CD4-positive, alpha-beta T cell treated with Interferon alpha-2 for 1 hour (primary cell): ENCODE measurements at places on chromosomes 6 and 20.

- DNase-seq, result no peak
These were observed 661 bp upstream of the PPP1R14C start for GRCh38 chr6:150142097-150142669.

DNA sequence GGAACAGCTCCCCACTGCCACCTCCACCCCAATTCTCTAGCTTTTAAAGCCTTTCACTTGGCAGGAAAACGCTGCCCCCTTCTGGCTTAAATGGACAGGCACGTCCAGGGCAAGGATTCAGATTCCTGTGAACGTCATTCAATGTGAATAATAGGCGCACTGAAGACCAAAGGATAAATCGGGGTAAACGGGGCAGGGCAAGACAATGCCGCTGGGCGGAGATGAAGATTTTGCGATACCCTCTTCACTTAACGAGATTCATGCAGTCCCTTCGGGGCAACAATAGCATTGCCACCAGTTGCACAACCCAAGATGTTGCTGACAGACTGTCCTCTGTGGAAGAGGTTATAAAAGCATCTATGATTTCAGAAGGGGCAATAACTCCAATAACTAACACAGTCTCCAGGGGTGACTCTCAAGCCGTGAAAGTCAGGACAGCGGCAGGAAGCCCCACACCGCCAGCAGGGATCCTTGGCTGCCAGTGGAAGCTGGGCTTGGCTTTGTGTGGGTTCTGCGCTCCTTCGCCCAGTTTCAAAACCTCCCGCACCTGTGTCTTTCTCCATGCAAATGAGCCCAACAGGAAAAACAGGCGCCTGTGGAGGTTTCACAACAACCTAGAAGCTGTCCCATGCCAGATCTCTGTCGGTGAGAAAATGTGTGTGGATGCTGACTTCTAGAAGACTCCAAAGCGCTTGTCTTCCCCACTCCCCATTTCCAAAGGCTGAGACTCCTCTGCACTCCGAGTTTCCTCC is 291.8 kb downstream of the BMP7 start:
- no peak for DNase-seq

DNA sequence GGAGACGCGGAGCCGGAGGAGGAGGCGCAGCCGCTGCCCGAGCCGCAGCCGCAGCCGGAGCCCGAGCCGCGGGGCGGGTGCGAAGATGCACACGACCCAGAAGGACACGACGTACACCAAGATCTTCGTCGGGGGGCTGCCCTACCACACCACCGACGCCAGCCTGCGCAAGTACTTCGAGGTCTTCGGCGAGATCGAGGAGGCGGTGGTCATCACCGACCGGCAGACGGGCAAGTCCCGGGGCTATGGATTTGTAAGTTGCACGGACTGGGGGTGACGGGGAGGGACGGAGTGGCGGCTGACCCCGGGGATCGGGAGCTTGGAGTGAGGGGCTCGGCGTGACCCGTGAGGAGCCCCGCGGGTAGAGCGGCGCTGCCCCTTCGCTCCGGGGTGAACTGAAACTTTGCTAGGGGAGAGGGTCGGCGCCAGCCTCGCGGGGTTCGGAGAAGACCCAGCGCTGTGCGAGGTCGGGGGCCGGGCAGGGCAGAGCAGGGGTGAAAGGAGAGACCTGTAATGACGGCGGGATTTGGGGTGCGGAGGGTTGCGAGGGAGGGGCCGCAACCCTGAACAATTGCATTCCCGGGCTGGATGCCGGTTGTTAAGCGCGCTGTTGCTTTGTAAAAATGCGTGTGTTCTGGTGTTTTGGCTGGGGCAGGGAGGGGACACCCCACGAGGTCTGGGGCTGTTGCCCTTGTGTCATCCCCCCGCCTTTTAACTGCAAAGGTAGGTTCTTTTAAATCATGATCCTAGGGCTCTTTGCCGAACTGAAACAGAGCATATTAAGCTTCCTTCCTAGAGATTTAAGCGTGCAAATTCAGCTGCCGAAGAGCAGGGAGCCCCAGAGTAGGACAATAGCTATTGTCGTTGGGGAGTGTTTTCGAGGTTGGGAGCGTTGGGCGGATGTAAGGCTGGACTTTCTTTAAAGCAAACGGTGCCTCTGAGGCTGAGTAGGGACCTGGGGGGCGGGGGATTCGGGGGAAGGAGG is 628 bp downstream of the RBM24 start:
- no peak for DNase-seq

DNA sequence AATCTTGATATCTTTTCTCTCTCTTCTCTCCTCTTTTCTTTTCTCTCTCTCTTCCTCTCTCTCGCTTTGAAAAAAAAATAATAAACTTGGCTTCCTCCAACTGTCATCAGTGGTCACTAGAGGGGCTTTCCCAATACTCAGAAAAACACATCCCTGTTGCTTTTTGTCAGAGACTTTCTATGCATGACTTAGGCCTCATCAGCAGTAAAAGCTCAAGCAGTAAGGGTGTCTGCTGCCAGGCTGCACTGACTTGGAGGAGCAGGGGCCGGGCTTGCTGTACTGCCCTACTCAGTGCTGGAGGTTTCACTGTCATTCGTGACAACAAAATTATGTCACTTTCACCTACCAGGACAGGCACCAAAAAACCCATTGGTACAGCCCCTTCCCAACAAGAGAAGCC is 272.0 kb downstream of the ADGB start:
- no peak for DNase-seq

DNA sequence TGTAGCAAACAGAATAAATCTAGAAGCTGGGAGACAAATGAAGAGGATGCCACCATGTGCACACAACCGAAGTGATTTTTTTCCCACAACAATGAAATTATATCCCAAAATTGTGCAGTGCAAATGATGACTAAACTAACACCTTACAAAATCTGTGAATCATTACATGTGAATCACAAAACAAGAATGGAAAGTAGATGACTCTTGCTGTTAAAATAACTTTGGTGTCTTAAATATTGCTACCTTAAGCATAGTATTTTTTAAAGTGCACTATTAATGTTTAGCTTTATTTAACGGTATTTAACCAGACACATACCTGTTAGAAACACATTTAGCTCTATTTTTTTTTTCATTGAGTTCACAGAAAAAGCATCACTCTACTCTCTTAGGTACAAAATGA is 190.8 kb downstream of the TBC1D32 start:
- no peak for DNase-seq

- no peak for DNase-seq
These were observed 9.2 kb downstream of the TGM3 start for GRCh38 chr20:2305029-2305428.

DNA sequence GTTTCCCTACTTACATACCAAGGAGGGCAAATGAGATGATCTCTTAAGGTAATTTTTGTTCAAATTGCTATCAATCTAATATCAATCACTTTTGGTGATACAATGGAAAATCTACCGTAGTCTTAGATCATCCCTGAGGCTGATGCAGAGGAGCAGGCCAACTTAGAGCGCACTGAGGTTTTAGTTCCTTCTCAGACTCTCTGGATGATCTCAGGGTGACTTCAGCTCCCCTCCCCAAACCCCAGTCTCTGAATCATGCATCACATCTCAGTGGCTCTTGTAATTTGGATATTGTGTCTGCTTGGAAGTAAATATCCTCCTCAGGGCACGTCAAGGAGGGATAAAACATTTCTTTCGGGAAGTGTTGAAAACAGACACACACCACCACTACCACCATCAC is 5.9 kb downstream of the TUBB2B start:
- DNase-seq, result no peak

DNA sequence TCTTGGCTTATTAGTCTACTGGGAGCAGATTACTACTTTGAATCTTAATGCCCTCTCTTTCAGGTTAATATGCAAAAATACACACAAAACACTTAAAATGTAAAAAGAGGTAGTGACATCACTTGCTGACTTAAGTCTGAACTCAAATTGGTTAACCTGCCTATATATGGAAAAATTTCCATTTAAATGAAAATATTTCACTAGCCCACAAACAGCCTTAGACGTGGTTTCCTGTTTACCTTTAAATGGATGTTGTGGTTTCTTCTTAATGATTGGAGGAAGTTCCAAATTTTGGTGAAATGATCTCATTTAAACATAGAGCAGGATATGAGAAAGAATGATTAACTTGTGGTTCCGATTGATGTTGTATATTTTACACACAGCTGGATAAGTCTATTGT is 553.7 kb downstream of the CD109 start:
- DNase-seq, result no peak

- peak; percentile 61 for DNase-seq
These were observed 13.9 kb downstream of the ZNF217 start for GRCh38 chr20:53579581-53580375.

DNA sequence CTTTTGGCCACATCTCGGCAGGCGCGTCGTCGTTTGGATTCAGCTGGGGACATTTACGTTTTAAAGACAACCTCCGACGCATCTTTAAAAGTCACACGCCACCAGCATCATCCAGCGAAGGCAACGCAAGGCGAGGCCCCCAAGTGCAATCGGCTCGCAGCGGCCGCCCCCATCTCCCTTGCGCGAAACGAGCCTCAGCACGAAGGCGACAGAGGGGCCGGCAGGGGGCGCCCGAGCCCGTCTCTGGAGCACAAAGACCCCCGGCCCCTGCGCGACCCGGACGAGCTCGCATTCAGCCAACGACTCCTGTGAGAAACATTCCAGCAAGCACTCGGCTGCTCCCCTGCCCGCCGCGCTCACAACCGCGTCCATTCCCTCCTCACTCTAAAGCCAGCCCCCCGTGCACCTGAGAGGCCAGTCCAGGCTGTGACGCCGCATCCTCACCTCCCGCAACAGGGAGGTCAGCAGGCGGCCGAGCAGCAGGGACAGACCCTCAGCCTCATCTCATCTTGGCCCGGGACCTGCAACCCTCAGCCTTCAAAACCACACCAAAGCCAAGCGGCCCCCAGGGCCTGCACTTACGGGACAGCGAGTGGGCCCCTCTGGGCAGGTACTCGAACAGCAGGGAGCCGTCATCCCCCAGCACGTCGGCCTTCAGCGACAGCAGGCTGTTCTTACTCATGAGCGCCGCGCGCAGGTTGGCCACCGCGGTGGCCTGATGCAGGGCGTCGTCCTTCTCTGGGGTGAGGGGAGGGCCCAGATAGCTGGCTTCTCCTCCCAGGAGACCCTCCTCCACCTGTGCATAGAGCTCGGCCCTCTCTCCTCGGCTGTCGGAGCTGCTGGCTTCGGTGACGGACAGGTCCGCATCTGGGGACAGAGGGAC is 35.8 kb downstream of the SLC2A4RG start:
- DNase-seq, result peak; percentile 39

DNA sequence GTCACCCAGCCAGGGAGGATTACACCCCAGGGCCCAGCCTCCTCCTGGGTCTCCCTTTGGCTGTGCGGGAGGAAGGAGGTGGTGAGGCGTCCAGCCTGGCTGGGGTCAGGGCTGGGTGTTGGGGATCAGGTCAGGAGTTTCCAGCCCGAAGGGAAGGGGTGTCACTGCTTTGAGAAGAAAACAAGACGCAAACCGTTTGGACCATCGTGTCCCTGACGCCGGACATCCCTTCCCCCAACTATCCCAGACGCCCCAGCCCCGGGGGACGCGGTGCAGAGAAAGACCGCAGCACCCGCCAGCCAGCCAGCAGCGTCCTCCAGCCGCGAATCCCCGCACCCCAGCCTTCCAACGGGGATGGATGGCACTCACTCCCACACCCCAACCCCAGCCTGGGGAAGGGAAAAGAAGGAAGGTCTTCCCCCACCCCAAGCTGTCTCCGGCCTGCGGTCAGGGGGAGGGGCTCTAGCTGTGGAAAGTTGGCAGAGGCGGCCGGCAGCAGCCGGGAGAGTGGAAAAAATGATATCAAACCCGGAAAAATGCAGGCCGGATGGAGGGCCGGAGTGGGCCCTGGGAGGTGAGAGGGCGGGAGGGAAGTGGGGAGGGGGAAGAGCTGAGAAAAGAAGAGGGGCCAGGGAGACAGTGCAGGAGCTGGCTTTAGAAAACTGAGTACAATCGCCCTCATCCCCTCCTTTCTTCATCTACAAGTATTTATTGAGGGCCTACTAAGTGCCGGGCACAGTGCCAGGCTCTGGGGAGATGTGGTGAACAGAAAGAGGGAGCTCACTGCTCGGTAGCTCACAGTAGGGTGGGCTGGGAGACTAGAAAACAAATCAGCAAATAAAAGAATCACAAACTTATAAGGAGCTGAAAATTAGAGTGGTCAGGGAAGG is 10.6 kb downstream of the REM1 start:
- DNase-seq, result no peak

DNA sequence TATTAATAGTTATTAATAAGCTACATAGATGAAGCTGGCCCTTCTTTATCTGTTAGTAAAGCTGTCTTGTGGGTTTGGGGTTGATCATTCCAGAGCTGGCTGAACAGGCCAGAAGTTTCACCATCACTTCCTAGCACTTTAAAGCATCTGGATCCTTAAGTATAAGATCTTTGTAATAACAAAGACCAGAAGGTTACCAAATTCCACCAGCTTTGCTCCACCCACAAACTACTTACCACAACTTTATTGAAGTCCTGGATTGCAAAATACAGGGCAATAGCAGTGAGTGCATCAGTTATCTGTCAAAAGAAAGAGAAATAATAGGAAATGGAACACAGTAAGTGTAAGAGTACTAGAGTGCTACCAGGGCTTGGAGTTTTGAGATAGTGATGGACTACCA is 33.0 kb downstream of the PIGU start:
- DNase-seq, result no peak

GRCh38 chr20:10758446-10758845 is 84.6 kb upstream of the JAG1 start:
- no peak for DNase-seq

DNA sequence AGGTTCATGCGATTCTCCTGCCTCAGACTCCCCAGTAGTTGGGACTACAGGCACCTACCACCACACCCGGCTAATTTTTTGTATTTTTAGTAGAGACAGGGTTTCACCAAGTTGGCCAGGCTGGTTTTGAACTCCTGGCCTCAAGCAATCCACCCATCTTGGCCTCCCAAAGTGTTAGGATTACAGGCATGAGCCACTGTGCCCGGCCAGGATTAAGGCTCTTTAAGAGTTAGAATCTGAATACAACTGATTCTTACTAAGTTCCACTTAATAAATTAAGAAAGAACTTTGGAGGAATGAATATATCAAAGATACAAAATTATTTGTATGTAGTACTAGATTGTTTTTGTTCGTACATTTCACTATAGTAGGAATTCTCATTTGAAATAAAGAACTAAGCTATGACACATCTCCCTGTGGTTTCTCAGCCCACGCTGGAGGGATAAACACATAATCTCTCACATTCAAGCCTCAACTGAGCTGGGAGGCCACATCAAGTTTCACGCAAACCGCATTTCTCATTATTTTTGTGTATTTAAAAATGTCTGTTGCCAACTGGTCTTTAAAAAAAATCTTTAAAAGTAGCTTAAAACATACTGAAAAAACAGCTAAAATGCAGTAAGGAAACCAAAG is 34.2 kb downstream of the DTNBP1 start:
- DNase-seq, result peak; percentile 36

GRCh38 chr6:138440296-138440695 is 36.3 kb downstream of the HEBP2 start:
- DNase-seq, result no peak

GRCh38 chr20:3904857-3905256 is 15.7 kb downstream of the PANK2 start:
- no peak for DNase-seq
